Endothelial cell of umbilical vein (primary cell): ENCODE measurements at places on chromosomes 12 and 14. TPM values are rescaled to one million over a fixed set of nuclear protein-coding genes. Genes with fewer than 3 reads are reported as not detected.

The RNASE3 gene
- total RNA-seq, result not detected in 2 replicates

DNA sequence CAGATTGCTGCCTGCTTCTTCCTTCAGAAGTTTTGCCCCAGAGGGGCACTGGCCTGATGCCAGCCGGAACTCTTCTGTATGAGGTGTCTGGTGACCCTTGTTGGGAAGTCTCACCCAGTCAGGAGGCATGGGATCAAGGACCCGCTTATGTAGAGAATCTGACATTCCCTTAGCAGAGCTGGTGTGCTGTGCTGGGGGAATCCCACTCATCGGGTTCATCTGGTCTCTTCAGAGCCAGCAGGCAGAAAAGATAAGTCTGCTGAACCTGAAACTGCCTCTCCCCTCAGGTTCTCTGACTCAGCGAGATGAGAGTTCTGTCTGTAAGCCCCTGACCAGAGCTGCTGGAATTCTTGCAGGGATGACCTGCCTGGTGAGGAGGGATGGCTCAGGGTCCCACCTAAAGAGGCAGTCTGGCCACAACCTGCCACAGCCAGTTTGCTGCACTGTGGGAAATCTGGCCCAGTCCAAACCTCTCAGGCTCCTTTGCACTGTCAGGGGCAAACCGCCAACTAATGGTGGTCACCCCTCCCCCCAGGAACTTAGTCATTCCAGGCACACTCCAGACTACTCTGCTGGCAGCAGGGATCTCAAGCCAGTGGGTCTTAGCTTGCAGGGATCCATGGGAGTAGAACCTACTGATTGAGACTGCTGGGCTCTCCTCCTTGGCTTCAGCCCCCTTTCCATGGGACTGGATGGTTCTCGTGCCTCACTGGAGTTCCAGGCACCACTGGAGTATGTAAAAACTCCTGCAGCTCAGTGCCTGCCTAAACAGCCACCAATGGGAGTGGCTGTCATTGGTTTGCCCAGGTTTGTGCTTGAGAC, 4.1 kb downstream of the CLEC2D start:
- no peaks in the 10 kb centered on the region for H3K36me3 ChIP-seq
- H3K4me3 ChIP-seq, result no peak overlapping the region
- peak overlapping the region; percentile 19 for H3K27ac ChIP-seq
- H3K27me3 ChIP-seq, result no peaks in the 10 kb centered on the region
- peaks cover 14% of the 10 kb centered on the region for H3K4me1 ChIP-seq

DNA sequence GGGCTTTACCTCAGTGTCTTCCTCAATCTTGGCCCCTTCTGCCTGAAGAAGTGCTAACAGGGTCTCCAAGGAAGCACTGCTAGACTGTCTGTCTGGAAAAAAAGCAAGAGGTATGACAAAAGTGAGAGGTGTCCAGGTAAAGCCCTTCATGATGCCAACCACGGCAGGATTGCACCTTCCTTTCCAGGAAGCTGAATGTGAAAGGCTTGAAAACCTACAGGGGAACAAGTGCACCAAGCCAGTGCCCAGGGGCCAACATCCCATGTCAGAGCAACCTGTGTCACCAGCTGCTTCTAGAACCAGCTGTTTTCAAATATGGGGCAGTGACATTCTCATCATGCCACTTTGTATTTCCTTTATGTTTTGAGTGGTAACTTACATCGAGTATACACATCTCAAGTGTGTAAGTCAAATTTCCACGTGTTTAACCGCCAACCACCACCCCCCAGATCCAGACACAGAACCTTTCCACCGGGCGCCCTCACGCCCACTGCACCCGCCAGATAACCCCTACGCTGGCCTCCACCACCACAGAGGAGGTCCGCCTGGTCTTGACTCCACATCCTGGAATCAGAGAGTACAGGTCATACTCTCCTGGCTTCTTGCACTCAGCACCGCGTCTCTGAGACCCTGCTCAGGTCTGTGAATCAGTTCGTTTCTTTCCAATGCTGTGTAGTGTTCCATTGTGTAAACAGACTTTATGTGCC, 27.3 kb downstream of the VPS37B start:
- H3K27ac ChIP-seq, result no peak overlapping the region
- H3K4me3 ChIP-seq, result no peak overlapping the region
- H3K4me1 ChIP-seq, result peaks cover 32% of the 10 kb centered on the region
- H3K27me3 ChIP-seq, result no peaks in the 10 kb centered on the region
- no peak for DNase-seq
- peaks cover 22% of the 10 kb centered on the region for H3K36me3 ChIP-seq

The TSPAN11 gene
- 3.9 and 4.5 TPM in 2 replicates for total RNA-seq

The GUCY2C gene
- not detected in 2 replicates for total RNA-seq

GRCh38 chr12:58369576-58369975, 428.2 kb downstream of the ATP23 start:
- no peaks in the 10 kb centered on the region for H3K36me3 ChIP-seq
- H3K4me3 ChIP-seq, result no peak overlapping the region
- no peak for DNase-seq
- no peak overlapping the region for H3K27ac ChIP-seq
- no peaks in the 10 kb centered on the region for H3K4me1 ChIP-seq
- no peaks in the 10 kb centered on the region for H3K27me3 ChIP-seq

The CREBL2 gene
- total RNA-seq, result 14.5 and 19.4 TPM in 2 replicates

- DNase-seq, result no peak
- no peak overlapping the region for H3K4me3 ChIP-seq
- H3K27ac ChIP-seq, result no peak overlapping the region
- no peaks in the 10 kb centered on the region for H3K4me1 ChIP-seq
Observed at GRCh38 chr12:63028951-63029350, 94.0 kb upstream of the PPM1H start.

The CCDC198 gene
- total RNA-seq, result not detected in 2 replicates

- no peak overlapping the region for H3K27ac ChIP-seq
- peaks cover 3% of the 10 kb centered on the region for H3K27me3 ChIP-seq
- H3K4me3 ChIP-seq, result no peak overlapping the region
Observed at GRCh38 chr14:94132285-94132887, 3.0 kb upstream of the IFI27L2 start.

GRCh38 chr14:105881021-105881930, 354.9 kb downstream of the TMEM121 start:
- H3K27me3 ChIP-seq, result no peaks in the 10 kb centered on the region
- no peaks in the 10 kb centered on the region for H3K36me3 ChIP-seq
- H3K4me3 ChIP-seq, result no peak overlapping the region
- no peak for DNase-seq

GRCh38 chr12:126668538-126668937, 1598.4 kb upstream of the TMEM132C start:
- H3K27ac ChIP-seq, result no peak overlapping the region
- H3K27me3 ChIP-seq, result no peaks in the 10 kb centered on the region
- no peak overlapping the region for H3K4me3 ChIP-seq
- no peaks in the 10 kb centered on the region for H3K36me3 ChIP-seq
- no peak for DNase-seq
- no peaks in the 10 kb centered on the region for H3K4me1 ChIP-seq

GRCh38 chr14:100108042-100108825, 43.0 kb downstream of the EVL start:
- H3K4me3 ChIP-seq, result no peak overlapping the region
- H3K27me3 ChIP-seq, result no peaks in the 10 kb centered on the region
- peak; percentile 69 for DNase-seq
- no peak overlapping the region for H3K27ac ChIP-seq
- H3K4me1 ChIP-seq, result peaks cover 19% of the 10 kb centered on the region

DNA sequence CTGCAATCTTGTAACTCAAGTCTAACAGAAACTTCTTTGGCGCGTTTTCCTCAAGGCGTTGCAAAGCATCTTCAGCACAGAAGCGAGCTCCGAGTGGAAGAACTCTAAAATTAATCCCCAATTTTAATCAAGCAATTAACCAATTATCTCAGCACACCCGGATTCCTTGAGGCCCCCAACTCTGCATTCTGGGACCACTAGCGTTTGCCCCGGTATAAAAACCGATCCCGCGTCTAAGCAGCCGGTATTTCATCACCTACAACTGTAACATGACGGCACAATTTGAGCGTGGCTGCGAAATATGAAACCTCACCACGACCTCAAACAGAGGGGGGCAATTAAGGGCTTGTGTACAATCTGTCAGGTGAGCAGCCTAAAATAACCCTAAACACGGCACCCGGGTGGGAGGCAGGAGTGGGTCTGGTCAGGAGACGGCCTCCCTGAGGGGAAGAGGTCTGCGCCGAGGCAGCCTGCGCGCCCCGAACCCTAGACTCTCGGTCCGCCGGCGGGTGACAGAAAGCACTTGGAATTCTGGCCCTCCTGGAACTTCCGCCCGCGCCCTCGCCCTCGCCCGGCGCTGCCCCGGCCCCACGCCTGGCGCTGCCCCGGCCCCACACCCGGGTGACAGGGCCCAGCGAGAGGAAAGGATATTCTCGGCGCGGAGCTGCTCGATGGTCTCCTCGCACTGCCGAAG, 594 bp downstream of the ZCCHC8 start:
- peak overlapping the region; percentile 98 for H3K4me3 ChIP-seq
- peaks cover 7% of the 10 kb centered on the region for H3K36me3 ChIP-seq
- peaks cover 20% of the 10 kb centered on the region for H3K4me1 ChIP-seq
- H3K27ac ChIP-seq, result peak overlapping the region; percentile 69

DNA sequence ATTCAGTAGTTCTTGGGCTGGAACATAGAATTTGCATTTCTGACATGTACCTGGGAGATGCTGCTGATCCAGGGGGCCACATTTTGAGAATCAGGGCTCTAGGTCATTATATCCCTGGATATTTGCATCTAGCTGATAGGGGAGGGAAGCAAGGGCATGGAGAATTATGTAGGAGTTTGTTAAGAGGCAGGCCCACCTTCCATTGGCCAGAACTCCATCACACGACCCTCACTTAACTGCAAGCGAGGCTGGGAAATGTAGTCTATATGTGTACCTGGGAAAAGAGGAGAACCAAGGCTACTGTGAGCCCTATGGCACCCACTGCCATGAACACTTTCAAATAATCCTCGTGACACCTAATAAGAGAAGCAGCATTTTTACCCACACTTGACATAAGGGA, 657.6 kb downstream of the MED13L start:
- no peaks in the 10 kb centered on the region for H3K27me3 ChIP-seq
- no peak overlapping the region for H3K27ac ChIP-seq
- no peaks in the 10 kb centered on the region for H3K4me1 ChIP-seq

DNA sequence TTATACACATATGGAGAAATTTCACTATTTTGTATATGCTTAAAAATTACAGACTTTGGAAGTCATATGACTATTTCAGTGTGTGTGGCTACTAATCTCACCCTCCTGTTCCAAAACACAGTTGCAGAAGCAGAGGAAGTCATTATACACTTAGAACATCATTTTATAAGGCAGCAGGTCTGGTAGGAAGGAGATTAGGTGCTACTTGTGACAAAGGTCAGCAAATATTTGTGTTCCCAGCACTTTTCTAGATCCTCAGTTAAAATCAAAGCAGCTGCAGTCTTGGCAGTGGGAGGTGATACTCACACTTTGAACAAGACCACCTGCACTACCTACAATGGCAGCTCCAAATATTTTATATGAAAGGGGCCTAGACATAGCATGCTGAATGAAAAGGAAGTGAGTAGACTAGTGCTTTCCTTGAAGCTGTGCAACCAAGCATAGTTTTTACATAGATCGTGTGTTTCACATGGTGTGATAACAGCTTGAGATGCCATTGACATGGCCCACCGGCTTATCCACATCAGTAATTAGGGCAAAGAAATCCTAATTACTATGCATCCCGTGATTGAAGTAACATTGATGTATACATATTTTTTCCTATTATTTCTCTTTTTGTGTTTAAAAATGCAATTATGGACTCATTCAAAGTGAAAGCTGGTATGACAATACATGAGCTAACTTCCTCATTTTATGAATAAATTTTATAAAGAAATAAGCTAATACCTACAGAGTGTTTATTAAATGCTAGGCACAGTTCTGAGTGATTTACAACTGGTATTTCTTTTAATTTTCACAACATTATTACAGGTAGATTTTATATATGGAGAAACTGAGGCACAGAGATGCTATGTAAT, 5.3 kb downstream of the GYS2 start:
- no peak overlapping the region for H3K27ac ChIP-seq
- peaks cover 2% of the 10 kb centered on the region for H3K27me3 ChIP-seq
- no peak for DNase-seq
- no peaks in the 10 kb centered on the region for H3K36me3 ChIP-seq
- no peak overlapping the region for H3K4me3 ChIP-seq

GRCh38 chr12:65335021-65335714, 56.7 kb downstream of the MSRB3 start:
- DNase-seq, result peak; percentile 40
- no peak overlapping the region for H3K27ac ChIP-seq
- peaks cover 6% of the 10 kb centered on the region for H3K4me1 ChIP-seq
- H3K36me3 ChIP-seq, result no peaks in the 10 kb centered on the region
- no peak overlapping the region for H3K4me3 ChIP-seq

DNA sequence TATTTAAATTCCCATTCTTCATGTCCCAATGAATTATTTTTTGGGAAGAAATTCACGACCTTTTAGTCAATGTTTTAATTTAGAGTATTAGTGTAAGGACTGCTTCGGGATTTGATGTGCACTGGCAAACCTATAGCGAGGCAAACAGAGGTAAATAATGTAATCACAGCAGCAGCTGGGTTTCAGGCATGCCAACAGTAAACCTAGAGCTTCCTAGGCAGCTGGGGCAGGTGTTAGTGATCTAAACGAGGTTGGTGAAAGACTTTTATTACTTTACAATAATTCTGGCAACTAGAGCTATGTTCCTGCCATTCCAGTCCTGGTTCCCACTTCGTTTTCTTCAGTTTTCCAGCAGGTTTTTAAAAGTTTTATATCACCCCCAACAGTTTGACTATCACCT, 1036.4 kb upstream of the FOXG1 start:
- H3K27ac ChIP-seq, result no peak overlapping the region
- H3K4me1 ChIP-seq, result no peaks in the 10 kb centered on the region
- no peaks in the 10 kb centered on the region for H3K27me3 ChIP-seq
- DNase-seq, result no peak

DNA sequence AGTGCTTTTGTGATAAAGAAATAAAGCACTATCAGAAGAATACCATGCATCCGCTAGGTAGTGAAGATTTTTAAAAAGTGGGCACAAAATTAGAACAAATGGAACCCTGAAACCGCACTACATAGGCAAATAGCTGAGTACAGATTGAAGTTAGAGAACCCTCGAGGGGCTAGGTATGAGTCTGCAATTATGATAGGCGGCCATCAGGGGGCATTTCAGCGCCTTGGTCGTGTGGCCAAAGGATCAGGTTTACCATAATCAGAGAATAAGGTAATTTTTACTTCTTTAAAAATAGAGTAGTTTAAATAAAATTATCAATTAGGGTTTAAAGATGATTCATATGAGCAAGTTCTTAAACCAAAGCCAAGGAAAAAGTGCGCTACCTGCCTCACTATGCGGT, 129.8 kb downstream of the TMX1 start:
- H3K4me3 ChIP-seq, result no peak overlapping the region
- peaks cover 2% of the 10 kb centered on the region for H3K4me1 ChIP-seq
- DNase-seq, result peak; percentile 21
- H3K36me3 ChIP-seq, result no peaks in the 10 kb centered on the region
- H3K27ac ChIP-seq, result no peak overlapping the region

The MYF6 gene
- total RNA-seq, result not detected in 2 replicates
